ENCODE measurements at places on chromosomes 5 and 9. TPM values are rescaled to one million over a fixed set of nuclear protein-coding genes. Genes with fewer than 3 reads are reported as not detected.
A peak's percentile ranks its signal among the peaks of the same experiment; 100 is the strongest.

The SPINK5 gene
- 1.1 TPM for total RNA-seq

- peak; percentile 82 for DNase-seq
These were observed 202.5 kb downstream of the MEF2C start for GRCh38 chr5:88680253-88681132.

The MELK gene
- total RNA-seq: 0.76 TPM

DNA sequence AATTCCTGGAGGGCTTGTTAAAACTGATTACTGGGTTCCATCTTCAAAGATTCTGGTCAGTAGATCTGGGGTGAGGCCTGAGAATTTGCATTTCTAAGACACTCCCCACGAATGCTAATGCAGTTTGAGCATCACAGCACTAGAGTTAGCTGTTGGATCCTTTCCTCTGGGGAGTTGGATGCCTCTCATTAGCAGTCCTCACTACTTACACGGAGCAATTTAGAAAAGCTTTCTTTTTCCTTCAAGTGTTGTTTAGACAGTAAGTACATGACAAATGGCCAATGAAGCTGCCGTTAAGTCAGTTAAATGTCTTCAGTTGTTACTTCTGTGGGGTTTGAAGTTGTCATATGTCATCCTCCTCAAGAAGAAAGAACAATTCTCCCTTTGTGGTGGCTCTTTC, 74.9 kb upstream of the HMHB1 start:
- no peak for DNase-seq

The SPATA31E1 gene
- total RNA-seq: not detected

DNA sequence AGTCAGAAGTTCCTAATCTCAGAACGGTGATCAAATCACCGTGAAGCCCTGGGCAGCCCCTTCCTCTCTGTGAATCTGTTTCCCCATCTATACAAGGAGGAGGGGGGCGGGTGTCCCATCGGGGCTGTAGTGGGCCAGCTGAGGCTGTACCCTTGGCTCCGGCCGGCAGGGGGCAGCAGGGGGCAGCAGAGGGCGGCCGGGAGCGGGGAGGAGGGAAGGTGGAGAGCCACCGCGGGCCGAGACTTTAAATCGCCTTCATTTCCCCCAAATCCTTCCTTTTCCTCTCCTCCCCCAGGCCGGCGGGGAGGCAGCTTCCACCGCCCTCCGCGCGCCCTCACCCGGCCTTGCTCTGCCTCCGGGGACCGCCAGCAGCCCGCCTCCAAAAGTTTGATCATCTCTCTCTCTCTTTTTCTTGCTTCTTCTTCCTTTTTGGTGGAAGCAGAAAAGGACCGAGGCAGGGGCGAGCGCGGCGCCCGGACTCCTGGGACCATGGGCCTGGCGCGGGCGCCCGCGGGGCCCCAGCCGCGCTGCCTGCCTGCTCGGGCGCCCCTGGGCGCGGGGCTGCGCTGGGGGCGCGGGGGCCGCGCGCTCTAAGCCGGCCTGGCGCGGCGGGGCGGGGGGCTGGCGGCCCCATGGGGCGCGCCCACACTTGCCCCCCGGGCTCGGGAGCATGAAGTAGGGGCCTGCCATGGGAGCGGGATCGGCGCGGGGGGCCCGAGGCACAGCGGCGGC, at the start of gene COL27A1:
Gene COL27A1 (plus strand): TSS at position 275 of the 732 bp plus-strand sequence. CDS start 414 bp downstream, at position 689.
- DNase-seq: peak; percentile 90

DNA sequence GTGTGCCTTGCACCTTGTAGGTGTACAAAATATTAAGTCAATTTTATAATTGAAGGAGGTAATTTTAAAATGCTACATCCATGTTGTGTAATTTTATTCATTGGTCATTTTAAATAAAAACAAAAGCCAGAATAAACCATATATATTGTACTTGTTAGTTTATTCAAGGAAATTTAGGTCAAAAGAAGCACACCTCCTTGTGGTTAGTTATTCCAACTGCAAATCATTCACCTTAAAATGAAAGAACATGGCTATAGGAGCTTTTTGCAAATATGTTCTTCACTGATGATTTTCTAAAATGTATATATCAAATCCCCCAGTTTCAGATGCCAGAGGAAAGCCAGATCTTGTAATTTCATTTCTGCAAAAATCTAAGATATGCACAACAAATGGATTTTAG, 5.4 kb upstream of the MOCS2 start:
- no peak for DNase-seq

The GTF3C4 gene
- total RNA-seq: 8.8 TPM

The DAB2IP gene
- total RNA-seq: 53.0 TPM

GRCh38 chr5:102975457-102976182, 144.3 kb downstream of the GIN1 start:
- no peak for DNase-seq

The FAM221B gene
- not detected for total RNA-seq

GRCh38 chr9:113520109-113520642, 56.6 kb downstream of the RGS3 start:
- peak; percentile 9 for DNase-seq

The BAAT gene
- total RNA-seq: not detected

The SLC2A6 gene
- total RNA-seq: 2.7 TPM

DNA sequence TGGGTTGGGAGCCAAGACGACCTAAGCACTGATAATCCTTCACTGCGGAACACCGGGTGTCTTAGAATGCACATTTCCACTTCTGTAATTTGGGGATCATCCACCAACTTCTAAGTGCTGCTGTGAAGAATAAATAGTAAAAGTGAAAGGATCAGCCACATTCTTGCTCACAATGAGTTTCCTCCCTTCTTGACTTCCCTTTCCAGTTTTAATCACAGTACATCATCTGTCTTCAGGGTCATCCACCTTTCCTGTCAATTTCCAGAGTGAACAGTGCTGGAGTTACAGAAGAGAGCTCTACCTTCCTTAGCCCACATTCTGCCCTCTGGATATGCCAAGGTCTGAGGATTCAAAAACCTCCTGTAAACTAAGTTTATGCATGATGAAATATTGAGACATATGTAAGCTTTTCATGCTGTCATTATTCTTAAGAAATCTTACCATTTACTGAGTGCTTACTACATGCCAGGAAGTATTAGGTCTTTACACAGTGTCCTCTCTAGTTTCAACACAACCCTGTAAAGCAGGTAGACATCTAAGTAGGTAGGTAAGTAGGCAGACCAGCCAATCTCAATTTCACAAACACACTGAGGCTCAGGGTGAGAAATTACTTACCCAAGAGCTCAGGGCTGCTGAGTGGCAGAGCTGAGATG, 105.2 kb downstream of the CDK5RAP2 start:
- DNase-seq: no peak

The CENPP gene
- total RNA-seq: 3.3 TPM

DNA sequence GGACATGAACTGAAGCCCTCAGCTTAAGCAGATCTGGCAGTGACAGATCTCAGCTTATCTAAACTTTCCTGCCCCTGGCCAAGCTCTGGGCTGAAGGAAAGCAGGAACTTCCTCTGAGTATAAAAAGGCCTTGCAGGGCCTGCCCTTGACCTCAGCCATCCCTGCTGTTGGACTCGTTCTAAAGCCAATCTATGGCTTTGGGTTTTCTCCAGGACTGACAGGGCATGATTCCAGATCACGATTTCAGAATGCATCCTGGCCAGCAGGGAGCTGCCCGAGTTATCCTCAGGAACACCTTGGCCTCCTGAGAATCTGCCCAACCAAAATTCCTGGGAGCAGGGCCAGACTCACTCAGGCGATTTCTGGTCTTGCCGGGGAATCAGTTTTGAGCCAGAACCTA, 502.7 kb downstream of the TLE4 start:
- no peak for DNase-seq

The TAF1L gene
- not detected for total RNA-seq

- no peak for DNase-seq
These were observed 99.4 kb downstream of the TMEM174 start for GRCh38 chr5:73272351-73272750.

GRCh38 chr9:88464851-88465250, 70.1 kb upstream of the NXNL2 start:
- DNase-seq: no peak

DNA sequence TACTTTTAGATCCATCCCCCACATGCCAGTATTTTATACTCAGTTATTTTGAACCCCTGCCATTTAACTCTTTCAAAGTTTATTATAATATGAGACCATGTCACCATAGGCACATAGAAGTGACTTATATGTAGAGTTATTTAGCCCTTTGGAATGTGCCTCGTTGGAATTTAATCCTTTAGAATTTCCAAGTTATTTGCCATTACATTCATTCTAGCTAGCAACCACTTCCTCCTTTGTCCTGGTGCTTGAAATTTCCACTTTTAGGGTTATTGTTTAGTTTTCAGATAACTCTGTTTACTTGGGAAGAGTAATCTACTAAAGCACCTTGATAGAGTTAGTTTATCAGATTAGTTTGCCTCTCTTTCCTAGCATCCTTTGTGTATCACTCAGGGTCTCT, 82.8 kb upstream of the TLE1 start:
- DNase-seq: no peak

GRCh38 chr5:128538000-128538249, at the start of gene FBN2:
TSS of gene FBN2 (minus strand) at chr5:128538245. CDS start at chr5:128537603, 642 bp downstream.
- no peak for DNase-seq

- DNase-seq: no peak
These were observed 28.5 kb downstream of the KCNMB1 start for GRCh38 chr5:170360709-170361108.

The DRD1 gene
- total RNA-seq: not detected

- DNase-seq: no peak
These were observed 563.9 kb upstream of the ADAMTS16 start for GRCh38 chr5:4576161-4576748.

GRCh38 chr9:4828761-4829160, 36.0 kb downstream of the RCL1 start:
- no peak for DNase-seq

DNA sequence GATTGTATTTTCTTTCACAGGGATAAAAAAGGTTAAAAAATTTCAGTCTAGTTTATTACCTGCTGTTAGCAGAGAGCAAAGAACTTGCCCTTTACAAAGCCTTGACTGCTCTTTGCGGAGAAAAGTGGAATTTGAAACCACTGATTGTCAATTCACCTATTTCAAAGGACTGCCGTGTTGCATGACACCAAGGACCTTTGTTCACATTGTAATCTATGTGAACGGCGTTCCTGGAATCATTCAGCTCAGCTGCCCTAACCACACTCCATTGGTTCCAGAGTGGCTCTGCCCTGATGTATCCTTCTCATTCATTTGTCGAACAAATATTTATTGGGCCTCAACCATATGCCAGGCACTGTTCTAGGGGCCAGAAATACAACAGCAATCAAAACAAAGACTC, 377.5 kb upstream of the RFX3 start:
- DNase-seq: no peak

DNA sequence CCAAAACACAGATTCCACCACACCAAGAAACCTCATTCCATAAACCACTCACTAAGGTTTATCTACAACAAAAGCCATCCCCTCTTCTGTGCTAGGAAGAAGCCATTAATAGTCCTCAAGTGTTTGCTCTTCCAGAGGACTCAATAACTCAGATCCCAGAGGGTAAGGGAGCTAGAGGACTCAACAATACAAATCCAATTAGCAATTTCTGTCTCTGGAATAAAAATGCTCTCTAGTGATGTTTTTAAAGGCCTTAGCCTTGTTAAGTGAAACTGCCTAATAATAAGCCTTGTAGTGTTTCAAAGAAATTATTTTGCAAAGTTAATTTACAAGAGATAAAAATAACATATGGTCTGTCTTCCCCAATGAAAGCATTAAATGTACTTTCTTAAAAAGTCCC, 942.4 kb downstream of the CDH12 start:
- no peak for DNase-seq

The SIMC1 gene
- total RNA-seq: 4.1 TPM

- no peak for DNase-seq
These were observed 95.9 kb upstream of the SPRY4 start for GRCh38 chr5:142420561-142421227.

DNA sequence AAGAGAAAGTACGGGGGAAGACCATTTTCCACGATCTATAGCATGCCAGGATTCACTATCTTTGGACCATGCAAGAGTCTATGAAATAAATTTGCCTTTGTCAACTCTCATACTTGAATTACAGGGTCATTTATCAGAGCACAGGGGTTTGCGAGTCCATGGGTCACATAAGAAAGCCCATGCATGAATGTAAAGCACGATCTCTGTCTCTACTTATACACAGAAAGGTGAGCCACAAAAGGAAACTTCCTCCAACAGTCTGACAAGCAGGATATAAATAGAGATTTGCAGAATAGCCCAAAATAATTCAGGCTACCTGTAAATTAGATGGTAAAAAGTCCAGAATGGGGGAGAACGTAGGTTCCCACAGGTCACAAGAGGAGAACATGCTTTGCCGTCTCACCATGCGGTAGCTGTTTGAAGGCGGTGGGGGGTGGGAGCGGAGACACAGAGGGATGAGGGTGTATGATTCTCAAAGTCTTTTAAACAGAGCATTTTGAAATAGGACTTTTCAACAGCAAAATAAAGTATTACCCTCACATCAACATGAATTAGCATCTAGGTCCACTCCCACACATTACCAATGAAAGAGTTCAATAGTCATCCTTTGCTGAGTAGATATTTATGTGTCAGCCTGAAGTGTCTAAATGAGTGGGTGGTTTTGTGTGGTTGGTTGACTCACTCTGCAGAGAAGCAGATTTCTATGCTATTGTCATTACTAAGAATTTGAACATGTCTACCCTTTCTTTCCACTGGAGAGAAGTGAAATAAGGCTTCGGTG, 279.7 kb downstream of the EBF1 start:
- no peak for DNase-seq

DNA sequence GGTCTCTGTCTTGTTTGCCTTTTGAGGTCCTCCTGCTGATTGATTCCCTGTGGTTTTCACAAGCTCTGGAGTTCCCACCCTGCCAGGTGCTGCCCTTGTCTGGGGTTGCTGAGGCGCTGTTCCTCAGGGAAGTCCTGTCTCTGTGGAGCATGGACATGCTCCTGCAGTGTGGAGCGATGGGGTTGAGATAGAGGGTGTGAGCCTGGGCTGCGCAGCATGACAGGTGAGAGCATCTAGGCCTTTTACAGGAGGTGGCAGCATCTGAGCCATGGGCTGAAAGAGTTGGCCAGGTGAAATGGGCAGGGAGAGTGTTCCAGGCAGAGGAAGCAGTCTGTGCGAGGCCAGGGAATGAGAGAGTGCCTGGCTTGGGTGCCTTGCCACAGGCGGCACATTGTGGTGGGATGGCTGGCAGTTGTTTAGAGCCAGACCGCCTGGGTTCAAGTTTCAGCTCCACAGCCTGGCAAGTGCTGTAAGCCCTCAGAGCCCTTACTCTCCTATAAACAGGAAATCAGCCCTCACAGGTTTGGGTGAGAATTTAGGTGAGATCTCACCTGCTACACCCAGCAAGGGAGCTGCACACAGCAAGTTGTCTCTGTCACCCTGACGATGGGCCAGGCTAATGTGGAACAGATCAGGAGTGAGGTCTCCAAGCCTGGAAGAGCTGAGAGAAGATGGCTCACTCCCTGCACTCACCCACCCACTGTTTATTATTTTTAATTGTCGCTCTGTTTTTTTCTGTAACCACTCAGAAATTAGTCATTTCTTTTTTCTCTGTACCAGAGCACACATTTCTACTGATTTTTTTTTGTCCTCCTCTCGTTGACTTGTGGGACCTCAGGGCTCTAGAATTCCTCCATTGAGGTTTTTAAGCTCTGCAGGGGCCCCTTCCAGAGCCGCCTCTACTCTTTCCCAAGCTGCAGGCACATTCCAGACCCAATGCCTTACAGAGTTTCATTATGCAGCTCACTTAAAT, 19.6 kb downstream of the TCOF1 start:
- DNase-seq: peak; percentile 63

- no peak for DNase-seq
These were observed 58.6 kb downstream of the SLIT3 start for GRCh38 chr5:169242175-169242848.

The MEIKIN gene
- not detected for total RNA-seq
